ENCODE measurements at places on chromosomes 5 and 9.

DNA sequence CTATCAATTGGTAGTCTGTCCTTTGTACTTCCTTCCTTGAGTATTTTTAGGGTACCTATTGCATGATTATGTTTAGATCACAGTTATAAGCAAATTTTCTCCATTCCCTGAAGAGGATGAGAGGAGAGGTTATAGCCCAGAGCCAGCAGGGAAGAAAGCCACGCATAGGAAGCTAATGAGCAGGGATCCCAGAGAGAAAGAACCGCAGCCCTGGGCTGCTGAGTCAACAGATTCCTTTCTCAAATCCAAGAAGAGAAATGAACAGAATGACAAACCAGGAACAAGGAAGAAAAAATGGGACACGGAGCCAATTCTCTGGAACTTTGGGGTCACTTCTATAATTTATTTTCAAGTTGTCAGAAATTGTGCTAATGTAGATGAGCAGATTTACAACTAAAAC, 284.5 kb downstream of the RFX3 start:
- DNase-seq, result no peak

DNA sequence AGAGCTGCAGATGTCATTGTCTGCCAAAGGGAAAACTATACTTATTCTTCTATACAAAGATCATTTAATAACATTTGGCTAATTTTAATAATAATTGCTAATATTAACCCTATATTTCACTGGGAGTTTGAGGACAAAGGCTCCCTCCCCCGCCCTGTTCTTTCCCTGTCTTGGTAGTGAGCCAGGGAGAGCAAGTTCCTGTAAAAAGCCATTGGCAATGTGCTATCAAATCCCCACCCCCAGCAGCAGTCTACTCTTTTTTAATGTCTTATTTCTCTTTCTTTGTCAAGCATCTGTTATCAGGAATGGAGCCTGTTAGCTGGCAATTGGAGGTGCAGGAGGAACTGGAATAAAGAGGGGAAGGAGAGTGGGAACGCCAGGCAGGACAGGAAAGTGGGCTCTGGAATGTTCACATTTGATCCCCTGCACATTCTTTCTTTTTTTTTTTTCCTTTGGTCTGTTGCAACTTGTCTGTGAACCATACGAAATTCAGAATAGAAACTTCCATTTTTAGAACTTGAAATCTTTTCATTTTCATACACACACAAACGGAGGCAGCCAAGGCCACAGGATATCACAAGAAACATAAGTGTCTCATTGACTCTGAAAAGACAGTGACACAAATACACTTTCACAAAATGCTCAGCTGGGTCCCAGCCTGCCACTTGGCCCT, 664.8 kb upstream of the ZNF608 start:
- DNase-seq, result peak; percentile 47

- DNase-seq, result no peak
Measured at GRCh38 chr9:13361076-13361475, 81.6 kb upstream of the MPDZ start.

DNA sequence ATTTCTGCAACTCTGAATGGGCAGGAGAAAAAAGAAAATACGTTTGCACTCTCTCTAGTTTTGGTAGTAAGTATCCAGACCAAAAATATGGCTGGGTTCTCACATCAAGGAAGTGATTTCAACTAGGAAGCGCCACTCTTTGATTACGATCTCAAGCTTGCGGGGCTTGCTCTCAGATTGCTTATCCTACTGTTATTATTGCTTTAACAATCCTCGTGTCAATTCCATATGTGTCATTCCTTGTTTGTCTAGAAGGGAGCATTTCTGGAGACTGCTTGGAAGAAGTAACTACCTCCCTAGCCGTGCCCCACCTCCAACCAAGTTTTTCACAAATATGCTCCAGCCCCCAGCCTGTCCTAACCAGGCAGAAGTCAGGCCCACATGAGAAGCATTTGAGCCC, 3.5 kb downstream of the PRUNE2 start:
- DNase-seq, result no peak
